Stimulated activated CD8-positive, alpha-beta memory T cell treated with anti-CD3 and anti-CD28 coated beads, Interleukin-2, amount 100 ng/mL, for 1 hour (primary cell): ENCODE measurements at places on chromosomes 1 and 21.

DNA sequence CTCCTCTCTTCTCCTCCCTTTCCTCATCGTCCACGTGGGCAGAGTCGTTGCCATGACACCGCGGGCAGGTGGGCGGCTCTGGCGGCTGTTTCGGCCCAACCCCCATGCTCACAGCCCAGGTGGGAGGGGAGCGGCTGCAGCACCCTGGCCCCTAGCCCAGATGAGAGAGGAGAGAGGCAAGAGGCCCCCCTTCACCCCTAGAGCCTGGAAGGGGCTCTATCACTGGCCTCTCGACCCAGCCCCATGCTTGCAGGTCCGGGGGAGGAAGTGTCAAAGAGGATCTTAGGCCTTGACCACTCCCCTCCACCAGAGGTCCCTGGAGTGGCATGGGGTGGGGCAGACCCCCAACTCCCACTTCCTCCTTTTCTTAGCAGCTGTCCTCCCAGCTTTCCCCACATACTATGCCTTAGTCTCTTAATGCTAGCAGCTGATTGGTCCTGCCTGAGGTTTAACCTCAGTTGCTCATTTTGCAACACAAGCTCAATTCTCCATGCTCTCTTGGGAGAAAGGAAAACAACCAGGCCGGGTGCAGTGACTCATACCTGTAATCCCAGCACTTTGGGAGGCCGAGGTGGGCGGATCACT lies 10.4 kb downstream of the DLGAP3 start:
- DNase-seq = no peak

DNA sequence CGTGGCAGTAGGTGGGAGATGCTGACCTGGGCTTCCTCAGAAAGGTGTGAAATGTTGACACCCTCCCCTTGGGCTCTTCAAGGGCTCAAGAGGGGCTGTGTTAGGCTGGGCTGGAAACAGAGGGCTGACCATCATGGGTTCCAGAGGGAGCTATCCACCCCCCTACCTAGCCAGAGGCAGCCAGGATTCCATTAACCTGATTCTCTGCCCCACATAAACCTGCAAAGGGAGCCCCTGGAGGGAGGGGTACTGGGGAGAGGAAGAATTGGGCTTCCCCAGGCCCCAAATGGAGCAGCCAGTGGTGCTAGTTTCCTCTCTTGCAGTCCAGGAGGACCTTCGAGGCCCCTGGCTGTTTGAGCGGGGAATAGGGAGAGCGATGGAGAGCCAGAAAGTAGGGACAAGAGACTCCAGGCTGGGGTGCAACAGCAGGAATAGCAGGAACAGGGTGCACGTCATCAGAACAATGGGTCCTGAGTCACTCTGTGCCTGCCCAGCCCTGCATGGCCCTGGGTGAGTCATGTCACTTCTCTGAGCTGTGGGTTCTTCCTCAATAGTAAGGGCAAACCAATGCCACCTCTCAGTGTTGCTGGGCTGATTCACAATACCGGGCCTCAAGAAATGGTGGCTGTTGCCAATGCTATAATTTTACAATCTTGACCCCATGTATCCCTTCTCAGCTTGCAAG lies 121.2 kb downstream of the EPHB2 start:
- no peak for DNase-seq

- no peak for DNase-seq
Observed at GRCh38 chr1:228770779-228771223, 35.5 kb downstream of the RHOU start.

DNA sequence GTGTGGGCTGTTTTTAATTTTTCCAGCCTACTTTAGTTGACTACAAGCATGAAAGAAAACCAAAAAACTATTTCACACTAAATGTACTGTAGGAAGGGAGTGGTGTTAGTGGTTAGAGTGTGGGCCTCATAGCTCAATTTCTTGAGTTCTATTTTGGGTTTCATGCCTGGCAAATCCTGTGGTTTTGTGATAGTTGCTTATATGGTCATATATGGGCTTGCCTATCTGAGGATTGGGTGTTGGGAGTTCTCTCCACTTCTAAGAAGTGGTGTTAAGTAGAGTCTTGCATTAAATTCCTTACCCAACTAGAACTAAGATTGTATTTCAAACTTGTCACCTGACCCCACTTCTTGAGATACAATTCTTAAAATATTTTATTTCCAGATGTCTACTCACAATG lies 37.8 kb upstream of the COL11A1 start:
- DNase-seq = no peak

DNA sequence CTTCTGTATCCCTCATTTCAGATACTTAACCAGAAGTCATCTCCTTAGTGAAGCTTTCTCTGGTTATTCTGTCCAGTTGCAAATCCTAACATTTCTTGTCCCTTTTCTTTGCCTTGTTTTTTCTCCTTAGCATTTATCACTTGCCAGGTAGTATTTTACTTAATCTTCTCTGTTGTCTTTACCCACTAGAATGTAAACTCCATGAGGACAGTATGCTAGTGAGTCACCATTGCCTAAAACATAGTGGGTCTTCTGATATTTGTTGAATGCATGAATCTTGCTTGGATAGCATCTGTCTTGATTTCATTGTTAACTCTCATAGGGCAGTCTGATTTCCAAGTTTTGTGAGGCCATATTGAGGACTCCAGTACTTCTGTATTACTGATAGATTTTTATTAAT lies 9.6 kb downstream of the CAPZA1 start:
- DNase-seq = no peak

DNA sequence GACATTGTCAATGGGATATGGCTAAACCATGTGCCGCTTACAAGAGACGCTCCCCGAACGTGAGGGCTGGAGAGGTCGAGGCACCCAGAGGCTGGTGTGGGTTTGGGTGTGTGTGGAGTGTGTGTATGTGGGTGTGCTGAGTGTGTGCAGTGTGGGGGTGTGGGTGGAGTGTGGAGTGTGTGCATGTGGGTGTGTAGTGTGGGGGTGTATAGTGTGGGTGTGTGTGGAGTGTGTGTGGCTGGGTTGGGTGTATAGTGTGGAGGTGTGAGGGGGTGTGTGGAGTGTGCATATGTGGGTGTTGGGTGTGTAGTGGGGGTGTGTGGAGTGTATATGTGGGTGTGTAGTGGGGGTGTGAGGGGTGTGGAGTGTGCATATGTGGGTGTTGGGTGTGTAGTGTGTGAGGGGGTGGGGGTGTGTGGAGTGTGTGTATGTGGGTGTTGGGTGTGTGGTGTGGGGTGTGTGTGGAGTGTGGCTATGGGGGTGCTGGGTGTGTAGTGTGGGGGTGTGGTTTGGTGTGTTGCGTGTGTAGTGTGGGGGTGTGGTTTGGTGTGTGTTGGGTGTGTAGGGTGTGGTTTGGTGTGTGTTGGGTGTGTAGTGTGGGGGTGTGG lies 42.2 kb downstream of the SLC19A1 start:
- DNase-seq = no peak

GRCh38 chr1:39692152-39693074 lies 1.2 kb upstream of the HPCAL4 start:
- no peak for DNase-seq
